ENCODE measurements at places on chromosomes 16 and 17.

GRCh38 chr17:19727501-19728078 is 11.2 kb upstream of the SLC47A2 start:
- peak; percentile 51 for DNase-seq

- no peak for DNase-seq
Observed at GRCh38 chr16:8740775-8741355, 56.6 kb downstream of the TMEM186 start.

- peak; percentile 39 for DNase-seq
Observed at GRCh38 chr16:47492428-47493377, 31.6 kb downstream of the PHKB start.

DNA sequence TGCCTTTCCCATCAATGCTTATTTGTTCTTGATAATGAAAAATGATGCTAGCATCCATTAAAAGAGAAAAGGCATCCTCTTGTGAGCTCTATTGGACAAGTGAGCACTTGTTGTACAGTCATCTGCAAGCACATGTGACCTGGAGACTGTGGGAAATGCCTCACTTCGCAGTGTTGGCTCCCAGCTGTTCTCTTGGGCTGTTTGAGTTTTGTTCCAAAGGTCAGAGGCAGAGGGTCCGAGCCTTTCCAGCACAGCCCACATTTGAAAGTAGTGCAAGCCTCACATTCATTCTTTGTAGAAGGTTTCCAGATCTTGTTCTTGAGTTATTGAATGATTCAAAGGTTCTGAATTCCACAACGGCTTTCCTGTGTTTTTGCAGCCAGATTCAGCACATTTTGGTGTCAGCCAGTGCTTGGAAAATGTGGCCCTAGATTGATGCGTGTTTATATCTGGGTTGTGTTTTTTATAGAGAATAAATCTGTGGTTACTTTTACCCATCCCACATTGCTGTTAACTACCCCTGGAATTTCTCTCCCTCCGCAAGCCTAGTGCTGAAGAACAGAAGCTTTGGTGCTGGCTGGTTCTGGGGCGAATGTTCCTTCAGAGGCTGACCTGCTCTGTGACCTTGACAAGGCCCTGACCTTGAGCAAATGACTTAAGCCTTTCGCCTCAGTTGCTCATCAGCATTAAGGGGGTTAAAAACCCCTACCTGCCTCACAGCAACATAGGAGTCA is 49.8 kb downstream of the CDH1 start:
- DNase-seq = no peak

DNA sequence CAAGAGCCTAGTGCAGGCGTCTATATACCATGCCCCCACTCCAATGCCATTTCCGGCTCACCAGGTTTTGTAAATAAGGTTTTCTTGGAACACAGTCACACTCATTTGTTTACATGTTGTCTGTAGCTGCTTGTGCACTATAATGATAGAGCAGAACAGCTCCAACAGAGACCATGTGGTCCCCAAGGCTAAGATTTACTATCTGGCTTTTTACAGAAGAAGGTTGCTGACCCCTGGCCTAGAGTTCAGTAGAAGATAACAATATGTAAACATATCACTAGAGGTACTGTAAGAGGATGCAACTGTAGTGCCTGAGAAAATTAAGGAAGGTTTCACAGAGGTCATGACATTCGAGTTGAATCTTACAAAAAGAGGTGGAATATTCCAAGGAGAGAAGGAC is 66.3 kb downstream of the CACNG1 start:
- DNase-seq = no peak

- peak; percentile 63 for DNase-seq
Observed at GRCh38 chr17:31696184-31696602, 162.9 kb downstream of the COPRS start.

GRCh38 chr16:2047330-2048115 is at the start of the genes NTHL1 and TSC2:
NTHL1 (minus strand) TSS chr16:2047834; CDS start chr16:2047823, 11 bp downstream.
TSC2 (plus strand) TSS chr16:2047985; CDS start chr16:2048616, 631 bp downstream.
- peak; percentile 88 for DNase-seq

DNA sequence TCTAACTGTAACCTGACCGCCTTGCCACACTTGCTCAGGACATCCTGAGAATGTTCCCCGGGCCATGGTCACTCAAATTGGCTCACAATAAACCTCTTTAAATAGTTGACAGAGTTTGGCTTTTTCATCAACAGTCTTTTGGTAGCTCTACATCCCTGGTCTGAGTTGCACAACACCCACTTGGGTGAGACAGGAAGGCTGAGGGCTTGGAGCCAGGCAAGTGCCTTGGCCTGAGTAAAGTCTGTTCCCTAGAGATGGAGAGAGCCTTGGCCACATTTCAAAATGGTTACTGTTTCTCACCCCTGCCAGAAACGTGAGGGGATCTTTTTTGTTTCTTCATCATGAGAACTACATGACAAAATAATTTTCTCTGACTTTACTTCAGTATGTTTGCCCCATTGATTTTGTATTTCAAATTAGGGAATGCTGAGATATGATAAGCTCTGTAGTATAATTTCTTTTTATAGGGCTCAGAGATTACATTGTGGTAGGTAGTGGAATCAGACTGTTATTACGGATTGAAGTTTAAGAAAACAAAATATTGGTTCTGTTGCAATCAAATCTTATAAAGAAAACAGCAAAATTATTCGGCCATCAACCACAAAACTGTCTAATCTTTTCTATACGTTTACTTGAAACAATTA is 53.9 kb upstream of the NETO2 start:
- no peak for DNase-seq

DNA sequence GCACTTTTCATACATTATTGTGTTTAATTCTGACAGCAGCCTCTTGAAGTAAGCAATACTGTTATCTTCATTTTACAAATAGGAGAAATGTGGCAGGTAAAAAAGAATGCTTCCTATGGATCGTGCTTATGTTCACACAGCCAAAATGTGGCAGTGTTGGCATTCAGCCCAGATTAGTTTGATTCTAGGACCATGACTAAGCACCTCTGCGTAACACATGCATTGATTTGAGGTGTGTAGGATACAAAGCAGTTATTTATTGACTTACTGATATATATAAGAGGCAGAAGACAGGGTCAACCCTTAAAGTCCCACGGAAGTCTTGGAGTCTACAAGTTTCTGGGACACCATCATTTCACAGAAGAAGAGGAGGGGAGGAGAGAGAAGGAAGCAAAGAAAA is 1144.4 kb upstream of the GOT2 start:
- no peak for DNase-seq

DNA sequence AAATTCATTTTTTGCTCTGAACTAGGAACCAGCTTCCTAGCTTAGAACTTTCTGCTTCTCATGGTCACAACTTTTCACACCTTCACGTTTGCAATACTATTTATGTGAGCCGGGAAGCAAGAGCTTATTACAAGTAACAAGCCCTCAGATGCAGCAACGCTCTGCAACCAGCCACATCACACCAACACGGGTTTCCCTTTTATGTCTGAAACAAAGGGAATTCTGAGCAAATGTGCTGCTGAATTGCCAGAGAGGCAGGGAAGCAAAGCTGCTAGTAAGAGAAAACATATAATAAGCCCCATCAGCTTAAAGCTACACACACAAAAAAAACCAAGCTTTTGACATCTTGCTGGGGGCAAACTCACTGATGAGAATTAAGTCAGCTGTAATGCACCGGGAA is 122.2 kb downstream of the SLC39A11 start:
- DNase-seq = no peak

GRCh38 chr17:9767432-9767991 is 23.9 kb downstream of the DHRS7C start:
- no peak for DNase-seq

Data from brain pericyte (primary cell).